Smooth muscle cell of trachea (primary cell): ENCODE measurements at places on chromosomes 11 and 22. TPM values are rescaled to one million over a fixed set of nuclear protein-coding genes. Genes with fewer than 3 reads are reported as not detected.

CLMP gene
- 222 and 262 TPM in 2 replicates for total RNA-seq

C1QTNF4 gene
- 0.15 and 0.17 TPM in 2 replicates for total RNA-seq

MAPK11 gene
- total RNA-seq: 6.7 and 17.5 TPM in 2 replicates

TNNI2 gene
- total RNA-seq: not detected in 2 replicates

TRPC6 gene
- 0.15 and 0.17 TPM in 2 replicates for total RNA-seq

USH1C gene
- total RNA-seq: not detected in 2 replicates

SLC5A1 gene
- not detected in 2 replicates for total RNA-seq

KCNA4 gene
- not detected in 2 replicates for total RNA-seq

MUC5AC gene
- total RNA-seq: not detected in 2 replicates

CBX7 gene
- total RNA-seq: 9.9 and 12.2 TPM in 2 replicates

OR9Q1 gene
- not detected in 2 replicates for total RNA-seq

OR10A2 gene
- total RNA-seq: not detected in 2 replicates

CYP2R1 gene
- total RNA-seq: 8.9 and 10.6 TPM in 2 replicates

DGAT2 gene
- 6.4 and 15.7 TPM in 2 replicates for total RNA-seq

UPK3A gene
- not detected in 2 replicates for total RNA-seq

MCAM gene
- 2.3 and 9.7 TPM in 2 replicates for total RNA-seq

BARX2 gene
- total RNA-seq: not detected in 2 replicates
